ENCODE measurements at places on chromosomes 2 and 18.

- DNase-seq: no peak
These were observed 2.3 kb upstream of the INO80D start for GRCh38 chr2:206088248-206088647.

DNA sequence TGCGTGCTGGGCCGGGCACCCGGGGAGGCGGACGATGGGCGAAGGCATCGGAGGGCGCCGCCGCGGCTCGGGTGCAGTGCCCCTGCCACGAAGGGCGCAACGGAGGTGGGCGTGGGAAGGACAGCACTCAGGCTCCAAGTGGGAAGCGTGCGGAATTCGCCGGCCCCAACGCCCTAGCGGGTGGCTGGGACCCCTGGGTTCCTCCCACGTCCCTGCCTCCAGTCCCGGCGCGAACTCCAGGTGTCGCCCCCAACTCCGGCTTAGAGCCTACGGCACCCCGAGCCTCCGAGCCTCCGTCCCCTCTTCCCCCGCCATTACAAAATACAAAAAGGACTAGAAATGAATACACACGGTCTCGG, 1.3 kb downstream of the CYP27C1 start:
- no peak for DNase-seq

GRCh38 chr18:9577361-9577760, 37.0 kb downstream of the PPP4R1 start:
- no peak for DNase-seq

- no peak for DNase-seq
These were observed 67.4 kb upstream of the ACVR1C start for GRCh38 chr2:157696036-157696435.

- no peak for DNase-seq
These were observed 64.6 kb downstream of the NAB1 start for GRCh38 chr2:190713471-190713870.

DNA sequence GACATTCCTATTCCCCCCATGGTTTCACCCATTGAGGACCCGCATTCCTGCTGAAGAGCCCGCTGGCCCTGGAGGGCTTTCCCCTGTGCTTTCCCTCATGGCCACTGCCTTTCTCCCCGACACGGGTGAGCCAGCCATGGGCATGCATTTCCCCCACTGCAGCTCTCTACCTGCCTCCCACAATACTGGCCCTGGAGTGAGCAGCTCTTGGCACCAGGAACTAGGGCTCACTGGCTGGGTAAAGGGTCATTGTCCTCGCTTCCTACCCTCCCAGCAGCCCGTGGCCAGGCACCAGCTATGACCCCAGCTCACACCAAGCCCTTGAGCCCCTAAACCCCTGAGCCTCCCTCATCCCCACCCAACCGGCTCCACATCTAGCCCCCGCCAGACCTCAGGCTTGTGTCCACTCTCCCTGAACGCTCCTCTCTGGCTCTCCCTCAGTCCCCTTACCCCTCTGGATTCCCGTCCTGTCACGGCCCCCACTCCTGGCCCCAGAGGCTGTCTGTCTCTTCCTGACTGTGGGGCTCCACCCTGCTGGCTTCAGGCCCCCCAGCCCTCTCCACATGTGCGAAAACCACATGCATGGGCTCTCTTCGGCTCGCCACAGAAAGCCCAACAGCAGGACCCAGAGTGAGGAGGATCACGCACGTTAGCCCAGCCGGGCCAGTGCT, 199.8 kb downstream of the ZFP36L2 start:
- DNase-seq: no peak

GRCh38 chr2:111121828-111122630, 1.3 kb downstream of the BCL2L11 start:
- peak; percentile 76 for DNase-seq

DNA sequence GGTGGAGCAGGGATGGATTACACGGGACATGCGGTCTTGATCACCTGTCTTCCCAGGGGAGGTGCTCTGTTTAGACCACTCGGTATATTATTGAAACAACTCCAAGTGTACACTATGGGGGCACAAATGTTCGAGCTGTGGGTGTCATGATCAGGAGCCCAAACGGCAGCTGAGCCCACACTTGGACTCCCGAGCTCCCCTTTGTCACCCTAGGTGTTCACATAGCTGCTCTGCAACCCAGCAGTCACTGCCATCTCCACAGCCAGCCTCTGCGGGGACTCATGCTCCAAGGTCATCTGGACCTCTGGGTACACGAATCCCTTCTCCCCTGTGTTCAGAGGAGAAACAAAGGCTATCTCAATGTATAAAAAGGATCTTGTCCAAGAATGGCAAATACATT, 46.0 kb downstream of the CAPN13 start:
- no peak for DNase-seq

DNA sequence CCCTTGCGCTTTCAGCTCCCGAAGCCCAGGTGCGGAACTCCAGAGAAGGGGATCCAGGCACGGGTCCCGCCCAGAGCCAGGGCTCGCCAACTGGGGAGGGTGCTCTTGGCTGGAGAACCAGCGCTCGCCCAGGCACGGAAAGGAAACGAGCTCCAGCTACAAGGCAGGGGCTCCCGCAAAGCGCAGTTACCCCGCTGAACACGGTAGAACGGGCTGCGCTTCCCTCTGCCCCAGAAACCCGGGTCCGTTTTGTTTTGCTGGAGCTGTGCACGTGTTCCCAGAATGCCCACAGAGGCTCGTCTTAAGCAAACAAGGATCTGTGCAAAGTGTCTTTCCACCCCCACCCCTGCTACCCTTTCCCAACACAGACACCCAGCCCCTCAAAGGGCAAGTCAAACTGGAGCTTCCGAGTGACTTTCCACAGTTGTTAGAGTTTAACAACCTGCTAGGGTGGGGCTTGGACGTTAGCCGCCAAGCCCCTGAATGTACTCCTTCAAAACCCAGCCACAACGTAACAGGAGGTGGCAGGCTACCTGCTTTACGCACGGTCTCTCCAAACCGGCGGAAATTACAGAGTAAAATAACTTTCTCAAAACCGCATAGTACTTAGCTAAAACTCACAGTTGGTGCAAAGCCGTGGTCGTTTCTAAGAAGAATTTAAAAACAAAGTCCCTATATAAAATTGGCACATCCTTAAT, 775 bp downstream of the RNF125 start:
- DNase-seq: no peak

DNA sequence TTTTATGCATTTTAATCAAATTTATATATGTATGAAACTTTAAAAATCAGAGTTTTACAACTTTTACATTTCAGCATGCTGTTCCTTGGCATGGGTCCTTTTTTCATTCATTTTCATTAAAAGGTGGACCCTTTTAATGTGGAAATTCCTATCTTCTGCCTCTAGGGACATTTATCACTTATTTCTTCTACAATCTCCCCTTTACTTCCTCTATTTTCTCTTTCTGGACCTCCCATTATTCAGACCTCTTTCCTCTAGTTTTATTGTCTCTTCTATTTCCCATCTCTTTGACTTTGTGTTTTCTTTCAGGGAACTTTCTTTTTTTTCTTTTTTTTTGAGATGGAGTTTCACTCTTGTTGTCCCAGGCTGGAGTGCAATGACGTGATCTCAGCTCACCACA, 5.7 kb downstream of the PROC start:
- no peak for DNase-seq

GRCh38 chr2:171389325-171389724, 44.5 kb downstream of the METTL8 start:
- no peak for DNase-seq

- DNase-seq: no peak
These were observed 136.5 kb upstream of the SOX11 start for GRCh38 chr2:5555636-5556035.

- DNase-seq: no peak
These were observed 47.6 kb downstream of the RPL37A start for GRCh38 chr2:216546241-216546640.

DNA sequence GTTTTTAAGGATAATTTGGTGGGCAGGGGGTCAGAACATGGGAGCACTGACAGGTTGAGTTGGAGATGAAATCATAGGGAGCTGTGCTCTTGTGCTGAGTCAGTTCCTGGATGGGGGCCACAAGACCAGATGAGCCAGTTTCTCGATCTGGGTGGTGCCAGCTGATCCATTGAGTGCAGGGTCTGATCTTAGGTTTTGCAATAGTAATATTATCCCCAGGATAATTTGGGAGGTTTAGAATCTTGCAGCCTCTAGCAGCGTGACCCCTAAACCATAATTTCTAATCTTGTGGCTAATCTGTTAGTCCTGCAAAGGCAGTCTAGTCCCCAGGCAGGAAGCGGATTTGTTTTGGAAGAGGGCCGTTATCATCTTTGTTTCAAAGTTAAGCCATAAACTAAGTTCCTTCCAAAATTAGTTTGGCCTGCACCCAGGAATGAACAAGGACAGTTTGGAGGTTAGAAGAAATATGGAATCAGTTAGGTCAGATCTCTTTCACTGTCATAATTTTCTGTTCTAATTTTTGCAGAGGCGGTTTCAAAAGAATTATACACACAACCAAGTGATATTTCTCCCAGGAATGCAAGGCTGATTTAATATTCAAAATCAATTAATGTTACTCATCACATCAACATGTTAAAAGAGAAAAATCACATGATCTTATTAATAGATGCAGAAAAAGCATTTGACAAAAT, 23.0 kb downstream of the DBI start:
- DNase-seq: no peak

- DNase-seq: no peak
These were observed 44.1 kb downstream of the GATA6 start for GRCh38 chr18:22213333-22213973.

GRCh38 chr2:168220965-168221819, 26.2 kb downstream of the STK39 start:
- DNase-seq: no peak

DNA sequence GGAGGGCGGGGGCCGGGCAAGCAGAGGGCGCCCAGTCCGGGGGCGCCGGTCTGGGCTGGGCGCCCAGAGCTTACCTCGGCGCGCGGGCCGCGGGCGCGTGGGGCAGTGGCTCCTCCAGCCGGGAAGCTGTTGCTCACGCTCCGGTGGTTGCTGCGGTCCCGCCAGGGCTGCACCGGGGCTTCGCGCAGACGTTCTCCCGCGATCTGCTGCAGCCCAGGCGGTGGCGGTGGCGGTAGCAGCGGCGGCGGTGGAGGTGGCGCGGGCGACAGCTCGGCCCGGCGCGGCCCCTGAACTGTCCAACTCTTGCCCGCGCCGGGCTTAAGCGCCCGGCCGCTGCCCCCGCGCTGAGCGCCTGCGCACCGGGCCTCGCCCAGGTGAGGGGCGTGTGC, 391 bp downstream of the ZNF385B start:
- DNase-seq: no peak

GRCh38 chr2:163414121-163414520, 321.7 kb downstream of the FIGN start:
- no peak for DNase-seq

DNA sequence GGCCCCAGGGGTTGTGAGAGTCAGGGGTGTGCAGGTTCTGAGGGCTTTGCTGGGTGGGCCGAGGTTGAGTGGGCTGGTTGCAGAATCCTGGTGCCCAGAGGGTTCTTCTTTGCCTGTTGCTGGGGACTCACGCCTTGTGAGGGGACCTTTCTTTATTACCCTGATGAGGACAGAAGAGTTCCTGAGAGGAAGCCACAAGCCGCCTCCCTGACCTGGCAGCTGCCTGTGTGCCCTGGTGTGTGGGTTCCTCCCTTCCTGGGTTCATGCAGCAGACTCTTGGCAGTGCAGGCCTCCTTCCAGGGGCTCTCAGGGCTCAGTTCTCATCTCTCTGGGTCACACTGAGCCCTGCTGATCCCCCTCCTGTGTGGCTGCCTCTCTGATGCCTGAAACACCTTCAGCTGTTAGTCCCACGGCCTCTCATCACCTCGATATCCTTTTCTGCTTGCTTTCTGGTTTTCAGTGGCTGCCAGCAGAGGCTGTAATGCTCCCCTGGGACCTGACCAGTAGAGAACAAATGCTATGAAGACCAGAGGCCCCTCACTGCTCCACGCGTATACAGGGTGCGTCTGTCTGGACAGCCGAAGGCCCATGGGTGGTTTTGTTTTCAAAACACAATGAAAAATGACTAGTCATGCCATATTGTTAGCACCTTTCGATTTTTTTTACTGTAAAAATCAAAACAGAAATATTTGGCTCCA, 191.3 kb downstream of the AGAP1 start:
- DNase-seq: no peak

GRCh38 chr2:128320192-128320905, 1.7 kb upstream of the HS6ST1 start:
- no peak for DNase-seq

- DNase-seq: no peak
These were observed 119.0 kb downstream of the PMAIP1 start for GRCh38 chr18:60018618-60019462.

- peak; percentile 16 for DNase-seq
These were observed 21.9 kb downstream of the CRACDL start for GRCh38 chr2:98913916-98914712.

- DNase-seq: no peak
These were observed 194.3 kb downstream of the LDLRAD4 start for GRCh38 chr18:13412901-13413300.

DNA sequence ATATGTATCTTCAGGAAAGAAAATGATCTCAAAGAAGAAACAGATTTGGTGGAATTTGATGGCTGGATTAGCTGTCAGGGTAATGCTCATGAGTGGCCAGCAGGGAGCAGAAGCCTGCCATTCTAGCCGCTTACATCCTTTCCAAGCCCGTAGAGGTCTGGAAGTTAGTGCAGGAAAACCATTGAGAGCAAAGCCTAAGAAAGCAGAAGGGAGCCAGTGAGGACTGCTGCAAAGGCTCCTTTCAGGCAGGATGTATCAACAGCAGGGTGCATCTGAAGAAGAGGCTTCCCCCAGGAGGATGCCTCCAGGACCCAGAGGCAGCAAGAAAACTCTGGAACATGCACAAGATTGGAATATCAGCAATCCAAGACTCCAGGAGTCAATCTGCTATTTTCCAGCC, 22.9 kb upstream of the LBH start:
- DNase-seq: peak; percentile 40

GRCh38 chr18:30855762-30856161, 186.8 kb downstream of the DSC3 start:
- no peak for DNase-seq

GRCh38 chr18:23822590-23823385, 133.5 kb downstream of the LAMA3 start:
- no peak for DNase-seq

- DNase-seq: no peak
These were observed 161.9 kb downstream of the SUCLG1 start for GRCh38 chr2:84297155-84297554.

GRCh38 chr2:180882959-180883358, 97.4 kb upstream of the UBE2E3 start:
- no peak for DNase-seq

DNA sequence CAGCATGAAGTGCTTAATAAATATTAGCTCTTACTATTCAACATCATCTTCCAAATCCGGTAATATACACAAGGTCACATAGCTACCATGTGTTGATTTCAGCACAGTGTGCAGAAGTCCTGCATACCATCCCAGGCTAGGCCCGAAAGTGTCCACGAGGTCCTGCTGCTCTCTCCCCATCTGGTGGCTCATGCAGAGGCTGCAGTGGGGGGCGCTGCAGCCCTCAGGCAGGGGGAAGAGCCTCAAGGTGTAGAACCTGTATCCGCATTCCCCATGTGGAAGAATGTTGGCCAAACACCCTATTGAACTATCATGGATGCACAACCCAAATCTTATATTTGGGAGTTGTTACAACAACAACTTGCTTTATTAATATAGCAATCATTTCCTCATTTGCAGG, 88.5 kb downstream of the ST6GAL2 start:
- no peak for DNase-seq

GRCh38 chr2:236545814-236546480, 23.7 kb upstream of the ACKR3 start:
- DNase-seq: no peak

- DNase-seq: no peak
These were observed 45.6 kb upstream of the ZNF532 start for GRCh38 chr18:58819051-58819450.

- DNase-seq: no peak
These were observed 88.8 kb downstream of the USP40 start for GRCh38 chr2:233477548-233478433.

- no peak for DNase-seq
These were observed 18.5 kb upstream of the IGFBP5 start for GRCh38 chr2:216713691-216714336.
